ENCODE measurements at places on chromosomes 1 and 21. TPM values are rescaled to one million over a fixed set of nuclear protein-coding genes. Genes with fewer than 3 reads are reported as not detected.

GRCh38 chr1:77536813-77537212 is 145.6 kb downstream of the ZZZ3 start:
- peak; percentile 97 for DNase-seq

DNA sequence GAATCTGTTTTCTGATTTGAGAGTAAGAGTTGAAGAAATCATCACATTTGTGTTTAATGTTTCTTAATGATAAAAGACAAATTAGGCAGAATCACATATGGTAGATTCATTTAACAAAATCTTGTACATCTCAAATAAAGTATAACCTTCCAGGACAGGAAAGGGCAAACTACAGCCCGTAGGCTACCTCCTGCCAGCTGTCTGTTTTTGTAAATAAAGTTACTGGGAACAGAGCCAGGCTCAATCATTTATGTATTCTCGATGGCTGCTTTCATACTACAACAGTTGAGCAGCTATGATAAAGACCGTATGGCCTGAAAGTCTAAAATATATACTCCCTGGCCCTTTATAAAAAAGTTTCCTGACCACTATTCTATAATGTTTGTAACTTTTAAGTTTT is 204.1 kb downstream of the COL24A1 start:
- no peak for DNase-seq

DNA sequence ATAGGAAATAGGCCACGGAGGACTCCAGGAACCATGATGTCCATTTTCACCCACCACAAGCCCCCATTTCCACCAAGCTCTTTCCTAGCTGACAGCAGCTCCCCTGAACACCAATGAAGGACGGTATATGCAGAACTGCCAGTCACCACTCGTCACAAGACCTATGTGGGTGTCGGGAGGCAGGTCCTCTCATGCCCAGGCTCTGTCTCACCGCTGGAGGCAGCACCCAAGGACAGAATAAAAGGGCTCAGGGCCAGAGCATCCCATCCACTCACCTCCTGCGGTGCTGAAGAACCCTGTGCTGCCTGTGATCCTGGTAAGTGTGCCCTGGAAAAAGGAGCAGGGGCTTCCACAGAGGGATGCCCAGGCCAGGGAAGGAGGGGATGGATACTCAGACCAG is at the start of gene LCE1F:
TSS of gene LCE1F (plus strand) at position 266 of the 400 bp plus-strand sequence. CDS start 1,232 bp downstream, outside the sequence.
- no peak for DNase-seq

Gene CYP4A22
- total RNA-seq = not detected

Gene MINDY1
- 8.9 TPM for total RNA-seq

- DNase-seq = peak; percentile 69
These were observed 182.5 kb downstream of the ZC3H11B start for GRCh38 chr1:219430419-219430818.

- DNase-seq = no peak
These were observed 87.3 kb downstream of the NFIA start for GRCh38 chr1:61169634-61170033.

GRCh38 chr1:229985613-229986010 is 81.4 kb upstream of the GALNT2 start:
- DNase-seq = no peak

Gene FCRL4
- not detected for total RNA-seq

GRCh38 chr1:90729504-90730242 is 12.6 kb upstream of the BARHL2 start:
- DNase-seq = no peak

DNA sequence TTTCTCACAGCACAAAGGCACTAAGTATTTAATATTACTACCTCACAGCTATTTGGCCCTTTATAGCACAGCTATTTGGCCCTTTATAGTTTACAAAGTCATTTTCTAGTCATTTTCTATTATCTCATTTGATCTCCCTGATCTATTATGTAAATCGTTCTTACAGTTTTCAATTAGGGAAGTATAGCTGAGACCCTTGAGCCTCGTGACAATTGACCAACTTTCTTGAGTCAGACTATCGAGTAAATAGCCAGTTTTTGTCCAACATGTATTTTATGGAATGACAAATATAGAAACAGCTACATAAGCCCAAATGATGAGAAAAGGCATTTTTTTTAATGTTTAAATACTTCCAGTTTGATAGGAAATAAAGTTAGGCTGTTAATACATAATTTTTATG is 7.0 kb upstream of the ANGPTL1 start:
- DNase-seq = no peak

Gene TMOD4
- not detected for total RNA-seq

- peak; percentile 40 for DNase-seq
These were observed 414.2 kb downstream of the KCNT2 start for GRCh38 chr1:196193896-196194559.

DNA sequence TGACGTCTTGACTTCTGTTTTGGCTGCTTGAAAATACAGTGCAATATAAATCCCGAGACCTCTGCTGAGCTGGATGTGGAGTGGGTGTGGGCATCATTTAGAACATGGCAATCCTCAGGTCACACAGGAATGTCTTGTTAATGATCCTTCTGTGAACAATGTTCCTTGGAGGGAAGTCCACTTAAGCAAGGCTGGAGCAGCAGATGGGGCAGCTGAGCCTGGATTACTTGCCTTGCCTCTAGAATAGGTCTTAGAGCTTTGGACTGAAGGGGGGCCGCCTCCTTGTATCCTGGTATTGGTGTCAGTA is 926 bp upstream of the SCMH1 start:
- DNase-seq = peak; percentile 12

Gene DMBX1
- total RNA-seq = not detected

Gene CFHR3
- total RNA-seq = not detected

GRCh38 chr1:67489643-67490042 is 59.4 kb upstream of the SERBP1 start:
- peak; percentile 56 for DNase-seq

Gene THAP3
- total RNA-seq = 16.9 TPM

Gene NTMT2
- total RNA-seq = not detected

Gene CELA3A
- not detected for total RNA-seq

Gene FTCD
- not detected for total RNA-seq

DNA sequence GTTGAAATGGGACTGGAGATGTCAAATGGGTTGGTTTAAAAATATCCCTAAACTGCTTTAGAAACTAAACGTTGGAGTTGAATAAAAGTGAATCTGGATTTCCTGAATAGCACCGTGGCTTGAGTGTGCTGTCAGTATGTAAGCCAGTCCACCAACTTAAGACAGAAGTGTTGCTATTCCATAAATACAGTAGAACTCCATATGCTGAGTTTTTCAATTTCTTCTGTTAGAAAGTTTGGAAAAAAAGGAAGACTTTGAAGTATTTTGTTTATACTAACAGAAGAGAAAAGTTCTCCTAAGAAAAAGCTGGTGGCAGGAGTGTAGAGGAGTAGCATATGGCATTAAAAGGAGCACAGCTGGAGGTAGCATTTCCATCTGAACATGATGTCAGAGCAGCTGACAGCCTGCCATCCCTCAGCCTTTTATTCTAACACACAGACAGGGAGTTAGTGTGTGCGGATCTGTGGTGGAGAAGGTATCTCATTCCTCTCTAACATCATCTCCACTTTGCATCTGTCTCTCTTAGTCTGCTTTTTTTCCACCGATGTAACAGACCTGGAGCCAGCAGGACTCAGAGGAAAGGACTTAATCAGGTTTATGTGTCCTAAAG is at the start of gene ZBTB18:
TSS of gene ZBTB18 (plus strand) at position 449 of the 610 bp plus-strand sequence. CDS start at position 598, 149 bp downstream.
- DNase-seq = peak; percentile 58

- DNase-seq = no peak
These were observed 234.9 kb downstream of the PTPRC start for GRCh38 chr1:198873696-198874230.

- DNase-seq = no peak
These were observed 37.6 kb downstream of the PARP1 start for GRCh38 chr1:226370144-226370923.

Gene OLIG2
- not detected for total RNA-seq

Gene OR2T29
- total RNA-seq = not detected

DNA sequence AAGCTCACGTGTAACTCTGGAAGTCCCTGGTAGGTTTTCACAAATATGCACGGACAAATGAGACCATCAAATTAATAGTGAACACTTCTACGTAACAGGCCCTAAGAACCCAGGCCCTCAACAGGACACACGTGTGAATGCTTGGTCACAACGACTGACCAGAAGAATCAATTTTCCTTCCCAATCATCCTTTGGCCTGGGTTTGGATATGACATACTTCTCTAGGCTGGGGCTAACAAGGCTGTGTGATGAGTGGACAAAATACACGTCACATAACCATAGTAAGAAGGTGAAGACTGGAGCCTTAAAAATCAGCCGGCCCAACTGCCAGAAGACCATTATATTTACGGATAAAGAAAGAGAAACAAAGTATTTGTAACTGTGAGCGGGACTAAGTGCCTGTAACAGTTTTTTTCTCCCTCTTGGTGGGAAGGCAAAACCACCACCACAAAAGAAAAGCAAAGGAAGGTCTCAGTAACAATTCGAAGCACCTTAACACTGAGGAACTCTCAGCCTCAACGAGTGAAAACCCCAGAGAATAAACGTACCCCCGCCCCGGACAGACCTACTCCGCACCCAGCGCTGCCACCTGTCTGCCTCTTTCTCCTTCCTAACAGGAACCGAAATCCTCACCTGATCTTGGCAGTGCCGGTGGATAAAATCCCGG is 450 bp downstream of the SDE2 start:
- peak; percentile 48 for DNase-seq

Gene NBPF20
- 3.3 TPM for total RNA-seq

- DNase-seq = peak; percentile 68
These were observed 23.6 kb upstream of the EPS8L3 start for GRCh38 chr1:109787211-109787844.

GRCh38 chr1:221704306-221704705 is 37.6 kb downstream of the DUSP10 start:
- no peak for DNase-seq

Gene AADACL4
- not detected for total RNA-seq

- peak; percentile 99 for DNase-seq
These were observed 28.4 kb downstream of the TRIM45 start for GRCh38 chr1:117093091-117093534.

- no peak for DNase-seq
These were observed 27.9 kb downstream of the DIP2A start for GRCh38 chr21:46486481-46487126.

Gene EXTL1
- 0.34 TPM for total RNA-seq

DNA sequence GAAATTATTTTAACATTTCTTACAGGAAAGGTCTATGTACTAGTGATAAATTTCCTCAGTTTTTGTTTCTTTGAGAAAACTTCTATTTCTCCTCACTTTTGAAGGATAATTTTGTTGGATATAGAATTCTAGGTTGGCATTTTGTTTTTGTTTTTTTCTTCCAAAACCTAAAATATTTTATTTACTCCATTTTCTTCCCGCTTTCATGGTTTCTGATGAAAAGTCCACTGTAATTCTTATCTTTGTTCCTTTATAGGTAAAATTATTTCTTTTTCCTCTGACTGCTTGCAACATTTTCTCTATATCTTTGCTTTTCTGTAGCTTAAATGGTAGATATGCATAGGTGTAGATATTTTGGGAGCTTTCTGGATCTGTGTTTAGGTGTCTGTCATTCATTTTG is 153.9 kb upstream of the DSCAM start:
- DNase-seq = no peak

DNA sequence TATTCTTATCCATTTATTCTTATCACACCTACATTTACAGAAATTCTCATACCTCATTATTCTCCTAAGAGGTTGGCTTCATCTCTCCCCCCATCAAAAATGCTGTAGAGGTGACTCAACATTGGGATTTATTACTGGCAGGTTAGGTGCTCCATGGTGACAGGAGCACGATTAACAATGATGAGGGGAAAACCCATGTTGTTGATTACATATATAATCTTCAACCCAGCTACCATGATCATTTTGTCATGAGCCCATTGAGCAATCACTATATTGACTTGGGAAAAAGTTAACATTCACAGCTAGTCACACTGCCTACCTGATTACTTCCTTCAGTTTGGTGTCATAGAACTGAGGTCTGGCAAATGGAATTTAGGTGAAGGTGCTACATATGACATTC is 712.1 kb upstream of the CHRM3 start:
- DNase-seq = peak; percentile 25

DNA sequence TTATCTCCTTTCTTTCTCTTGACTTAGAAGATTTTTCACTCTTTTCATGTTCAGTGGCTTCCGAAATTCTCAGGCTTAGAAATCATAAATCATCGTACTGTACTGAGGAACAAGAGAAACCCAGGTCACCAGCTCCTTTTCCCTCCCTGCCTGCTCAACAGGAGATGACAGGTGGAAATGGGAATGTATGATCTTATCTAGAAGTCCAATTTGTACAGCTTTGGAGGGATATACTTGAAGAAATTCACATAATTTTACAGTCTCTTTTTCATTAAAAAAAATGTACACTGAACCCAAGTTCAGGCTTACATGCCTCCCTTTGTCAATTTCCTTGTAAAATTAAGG is 11.7 kb downstream of the EVA1C start:
- DNase-seq = peak; percentile 78

DNA sequence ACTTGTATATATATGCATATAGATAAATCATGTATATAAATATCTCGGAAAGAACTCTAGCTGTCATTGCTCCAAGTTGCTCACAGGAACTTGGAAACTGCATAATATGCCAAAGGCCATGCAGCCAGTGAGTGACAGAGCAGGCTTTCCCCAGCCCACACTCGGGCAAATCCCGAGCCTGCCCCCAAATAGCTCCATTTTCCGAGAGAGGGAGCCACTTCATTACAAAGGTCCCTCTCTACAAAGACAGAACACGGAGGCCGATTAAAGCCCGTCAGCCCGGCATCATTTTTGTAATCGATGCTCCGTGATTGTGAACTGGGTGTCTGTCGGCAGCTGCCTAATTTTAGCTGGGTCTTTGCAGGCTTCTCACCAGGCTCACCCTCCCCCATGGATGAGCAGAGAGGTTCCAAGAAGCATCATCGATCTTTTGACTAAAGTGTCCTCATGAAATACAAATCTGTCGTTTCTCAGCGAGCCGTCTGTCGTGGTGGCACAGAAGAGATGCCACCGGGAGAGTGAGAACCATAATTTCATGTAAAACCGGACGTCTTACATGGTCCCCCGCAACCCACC is 663.9 kb downstream of the PTPRU start:
- no peak for DNase-seq

Gene MRPS15
- total RNA-seq = 132 TPM

Gene AGMAT
- 2.6 TPM for total RNA-seq

Gene LRRIQ3
- total RNA-seq = 0.37 TPM

DNA sequence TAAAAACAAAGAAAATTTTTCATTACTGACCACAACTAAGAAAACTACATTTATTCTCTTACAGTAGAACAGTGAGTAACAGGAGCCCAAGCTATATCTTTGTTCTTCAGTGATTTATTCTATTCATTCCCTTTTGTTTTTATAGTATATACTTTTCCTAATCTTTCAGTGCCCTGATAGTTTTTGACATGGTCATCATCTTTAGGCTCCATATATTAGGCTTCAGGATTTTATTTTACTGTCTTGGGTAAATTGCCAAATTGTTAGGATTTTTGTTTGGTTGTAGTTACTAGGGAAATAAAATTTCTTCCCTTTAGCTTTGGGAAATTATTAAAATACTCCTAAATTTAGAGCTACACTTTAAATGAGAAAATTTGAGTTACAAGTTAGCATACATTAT is 10.3 kb downstream of the FBXO28 start:
- no peak for DNase-seq

- no peak for DNase-seq
These were observed 49.5 kb downstream of the SSBP3 start for GRCh38 chr1:54356680-54357147.

Data from M059J (cell line).